Epithelial cell of proximal tubule (primary cell): ENCODE measurements at places on chromosomes 2 and 18. TPM values are rescaled to one million over a fixed set of nuclear protein-coding genes. Genes with fewer than 3 reads are reported as not detected.

DUSP11 gene
- total RNA-seq: 20.9 and 29.2 TPM in 2 replicates

MTCL1 gene
- total RNA-seq: 60.1 and 81.7 TPM in 2 replicates

DNA sequence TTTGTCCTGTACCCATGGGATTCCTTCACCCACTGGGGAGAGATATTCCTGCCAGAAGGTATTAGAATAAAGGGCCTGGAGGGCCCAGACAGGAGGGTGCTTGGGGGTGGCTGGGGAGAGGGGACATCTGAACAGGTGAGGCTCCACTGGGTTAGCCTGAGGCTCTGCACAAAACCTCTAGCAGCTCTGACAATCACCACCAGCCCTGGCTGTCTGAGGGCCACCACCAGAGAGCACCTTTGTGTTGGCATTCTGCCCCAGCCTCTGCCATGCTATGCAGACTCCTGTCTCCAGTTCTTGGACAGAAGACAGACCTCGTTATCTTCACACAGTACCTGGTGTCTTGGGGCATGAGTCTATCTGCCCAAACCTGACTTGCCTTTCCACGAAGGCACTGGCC, 25.3 kb downstream of the SLC16A14 start:
- DNase-seq: no peak

KIF1A gene
- 35.4 and 69.2 TPM in 2 replicates for total RNA-seq

DNA sequence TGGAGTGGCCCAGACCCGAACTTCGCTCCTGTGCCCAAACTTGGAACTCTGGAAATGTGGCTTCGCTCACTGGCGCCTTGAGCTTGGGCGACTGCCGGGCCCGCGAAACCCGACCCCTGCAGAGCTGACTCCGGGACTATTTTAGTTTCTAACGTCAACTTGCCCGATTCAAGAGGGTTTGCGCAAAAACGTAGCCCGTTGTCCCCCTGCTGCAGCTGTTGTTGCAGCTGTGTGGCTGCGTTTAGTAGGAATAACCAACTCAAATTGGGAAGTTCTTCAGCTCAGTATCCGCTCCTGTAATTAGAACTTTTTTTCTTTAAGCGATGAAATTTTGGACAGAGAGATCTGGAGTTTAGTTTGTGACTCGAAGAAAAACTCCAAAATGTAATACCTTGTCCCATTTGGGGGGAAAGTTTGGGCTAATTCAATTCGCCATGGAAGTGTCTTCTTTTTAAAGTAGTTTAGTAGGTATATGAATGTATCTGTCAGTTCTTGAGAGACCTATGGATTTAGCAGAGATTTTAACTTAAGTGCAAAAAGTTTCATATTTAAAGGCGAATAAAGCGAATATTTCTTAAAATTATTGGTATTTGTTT, 559 bp downstream of the MYL12A start:
- DNase-seq: no peak

GRCh38 chr18:13392899-13393298, 174.3 kb downstream of the LDLRAD4 start:
- DNase-seq: no peak

ST8SIA5 gene
- total RNA-seq: not detected in 2 replicates

BUB1 gene
- 57.2 and 85.9 TPM in 2 replicates for total RNA-seq

GRCh38 chr2:175034716-175035115, 29.5 kb upstream of the CHN1 start:
- DNase-seq: no peak

GRCh38 chr2:156023229-156023869, 309.2 kb downstream of the NR4A2 start:
- DNase-seq: no peak

- DNase-seq: no peak
Measured at GRCh38 chr2:11356764-11357163, 12.3 kb upstream of the ROCK2 start.

- no peak for DNase-seq
Measured at GRCh38 chr2:133748007-133748700, 179.9 kb upstream of the NCKAP5 start.

GRCh38 chr18:78771496-78772359, 207.9 kb upstream of the SALL3 start:
- DNase-seq: no peak

DNA sequence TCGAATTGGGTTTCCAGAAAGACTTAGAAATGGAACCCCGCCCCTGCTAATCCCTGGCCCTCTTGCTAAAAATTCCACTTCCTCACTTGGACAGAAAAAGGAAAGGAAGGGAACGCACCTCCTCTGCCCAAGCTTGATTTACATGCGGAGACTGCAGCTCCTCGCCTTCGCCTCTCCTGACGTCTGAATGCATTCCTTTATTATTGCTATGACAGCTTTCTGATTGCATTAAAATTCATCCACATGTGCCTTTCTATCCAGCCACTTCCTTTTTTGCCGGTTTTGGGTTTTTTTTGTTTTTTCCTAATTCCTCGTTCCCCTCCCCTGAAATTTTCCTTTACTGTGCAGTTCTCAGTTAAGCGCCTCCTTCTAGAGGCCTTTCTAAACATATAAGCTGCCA, 287.8 kb downstream of the CELF4 start:
- DNase-seq: no peak

DNA sequence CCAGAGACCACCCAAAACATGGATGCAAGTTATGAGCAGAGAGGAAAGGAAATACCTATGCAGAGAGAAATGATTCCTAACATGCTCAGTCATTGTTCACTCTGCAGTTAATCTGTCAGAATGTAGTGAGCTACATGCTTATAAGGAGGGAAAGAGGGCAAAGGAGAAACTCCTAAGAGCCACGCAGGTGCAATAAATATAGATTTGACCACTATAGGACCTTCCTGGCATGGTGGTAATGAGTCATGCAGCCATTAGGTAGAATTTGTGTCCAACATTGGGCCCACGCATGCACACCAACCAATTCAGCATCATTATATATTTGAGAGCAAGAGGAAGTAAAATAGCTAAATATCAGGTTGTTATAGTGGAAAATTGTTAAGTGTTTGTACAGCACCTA, 699.9 kb downstream of the DSC3 start:
- no peak for DNase-seq

KLHL14 gene
- 2.9 and 3.0 TPM in 2 replicates for total RNA-seq

DNA sequence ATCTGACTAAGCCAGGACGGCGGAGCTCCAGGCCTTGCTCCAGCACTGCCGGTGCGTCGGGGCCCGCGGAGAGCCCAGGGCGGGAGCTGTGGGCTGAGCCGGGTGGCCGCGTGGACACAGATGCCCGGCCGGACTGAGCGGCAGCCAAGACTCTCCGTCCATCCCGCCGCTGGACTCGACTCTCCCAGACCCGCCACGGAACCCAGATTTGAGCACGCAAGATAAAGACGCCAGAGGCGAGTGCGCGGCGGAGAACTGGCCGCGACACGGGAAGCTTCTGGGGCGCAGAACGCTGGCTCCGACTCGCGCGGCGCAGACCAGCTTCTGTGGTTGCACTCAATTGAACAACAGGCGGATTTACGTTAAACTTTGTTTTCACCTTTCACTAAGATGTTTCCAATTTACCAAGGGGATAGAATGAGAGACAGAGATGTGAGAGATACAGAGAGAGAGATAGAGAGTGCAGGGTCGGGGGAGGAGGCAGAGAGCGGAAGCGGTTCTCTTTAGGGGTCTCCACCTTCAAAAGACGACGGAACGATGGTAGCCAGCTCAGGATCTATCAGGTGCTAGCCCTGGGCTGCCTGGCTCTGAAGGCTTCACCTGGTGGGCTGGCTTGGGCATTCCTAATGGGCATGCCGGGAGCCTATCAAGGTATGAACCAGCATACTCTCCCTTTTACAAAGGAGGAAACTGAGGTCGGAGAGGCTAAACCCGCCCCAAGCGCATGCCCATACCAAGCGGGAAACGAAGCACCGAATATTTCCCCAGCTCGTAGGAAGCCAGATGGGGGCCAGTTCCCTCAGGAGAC, 10.4 kb upstream of the EN1 start:
- DNase-seq: no peak

DNA sequence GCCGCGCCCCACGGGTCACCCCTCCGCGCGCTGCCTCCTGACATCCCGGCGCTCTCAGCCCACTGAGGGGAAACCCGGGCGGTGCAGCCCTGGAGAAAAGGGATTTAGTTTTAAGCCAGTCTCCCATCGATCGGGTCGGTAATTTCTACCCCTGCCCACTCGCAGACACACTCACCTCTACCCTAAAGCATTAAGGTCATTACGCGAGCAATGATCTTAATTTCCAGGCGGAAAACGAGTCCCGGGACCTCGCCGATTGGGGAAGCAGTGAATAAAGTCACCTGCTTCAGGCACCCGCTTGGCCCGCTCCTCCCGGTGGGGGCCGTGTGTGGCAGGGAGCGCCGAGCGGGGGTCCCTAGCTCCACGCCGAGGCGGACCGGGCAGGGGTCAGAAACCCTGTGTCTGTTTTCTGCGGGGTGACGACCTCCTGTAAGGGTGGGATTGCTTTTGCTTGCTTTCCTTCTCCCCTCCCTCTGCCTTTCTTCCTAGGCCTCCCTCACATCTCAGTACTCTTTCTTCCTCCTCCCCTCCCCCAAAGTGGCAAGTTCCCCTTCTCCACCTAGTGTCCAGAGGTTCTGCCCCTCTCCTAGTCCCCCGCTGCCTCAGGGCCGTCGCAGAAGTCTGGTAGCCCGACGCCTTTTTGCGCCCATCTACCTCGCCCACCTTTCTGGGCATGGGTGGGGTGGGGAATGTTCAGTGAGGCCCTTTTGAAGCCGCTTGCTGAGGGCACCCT, 142.6 kb downstream of the MEIS1 start:
- DNase-seq: no peak

ASXL3 gene
- total RNA-seq: under 0.01 and 0.23 TPM in 2 replicates

DNA sequence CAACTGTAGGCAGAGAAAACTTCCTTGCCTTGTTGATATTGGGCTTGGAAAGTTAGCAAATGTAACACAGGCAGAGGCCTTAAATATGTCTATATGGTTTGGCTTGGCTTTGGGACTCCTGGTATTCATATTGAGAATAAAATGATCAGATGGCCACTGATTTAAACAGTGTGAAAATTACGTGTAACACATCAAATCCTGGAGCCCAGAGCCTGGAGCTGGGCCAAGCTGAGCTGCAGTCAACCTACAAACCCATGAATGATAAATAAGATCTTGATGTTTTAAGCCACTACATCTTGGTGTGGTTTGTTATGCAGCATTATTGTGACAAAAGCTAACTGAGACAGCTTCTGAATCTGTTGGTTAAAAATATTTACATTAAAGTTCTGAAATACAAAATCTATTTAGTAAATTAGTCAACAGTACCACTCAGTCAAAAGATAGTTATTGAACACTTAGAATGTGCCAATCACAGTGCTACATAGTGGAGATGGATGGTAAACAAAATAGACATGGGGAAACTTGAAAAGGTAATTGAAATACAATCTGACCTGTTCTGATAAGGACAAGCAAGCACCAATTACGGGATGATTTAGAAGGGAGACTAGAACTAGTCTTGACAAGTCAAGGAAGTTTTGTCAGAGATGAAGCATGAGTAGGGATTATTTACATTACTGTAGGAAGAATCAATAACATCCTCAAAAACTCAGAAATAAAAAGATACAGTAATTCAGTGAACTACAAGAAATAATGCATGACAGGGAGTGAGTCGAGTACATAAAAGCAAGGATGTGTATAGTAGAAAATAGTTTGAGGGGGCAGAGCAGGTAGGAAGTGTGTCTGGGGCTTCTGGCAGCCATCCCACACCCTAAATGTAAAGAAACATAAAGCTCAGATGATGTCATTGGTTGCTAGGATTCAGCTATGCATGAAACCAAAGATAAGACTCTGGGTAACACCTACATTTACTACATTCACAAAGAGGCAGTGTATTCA, 157.7 kb downstream of the HNMT start:
- DNase-seq: no peak

GRCh38 chr18:32975501-32975900, 202.7 kb upstream of the KLHL14 start:
- no peak for DNase-seq

DNA sequence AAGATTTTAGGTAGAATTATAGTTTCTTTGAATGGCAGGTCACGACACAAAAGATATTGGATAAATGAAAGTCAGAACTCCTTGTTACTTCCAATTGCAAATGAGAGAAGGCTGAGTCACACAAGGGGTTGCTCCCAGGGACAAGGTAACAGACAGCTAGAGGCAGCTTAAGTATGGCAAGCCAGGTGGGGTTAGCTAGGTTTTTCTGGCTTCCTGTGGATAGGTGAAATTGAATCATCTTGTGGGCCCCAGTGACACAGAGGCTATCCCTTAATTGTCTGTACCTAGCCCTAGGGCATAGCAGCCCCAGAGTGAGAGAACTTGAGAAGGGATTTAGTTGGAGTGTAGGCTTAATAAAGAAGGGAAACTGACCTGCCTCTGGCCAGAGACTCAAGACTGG, 407.7 kb upstream of the SLC8A1 start:
- no peak for DNase-seq

- no peak for DNase-seq
Measured at GRCh38 chr2:47010176-47010575, 94.6 kb upstream of the MCFD2 start.

CROCC2 gene
- total RNA-seq: not detected in 2 replicates

DNA sequence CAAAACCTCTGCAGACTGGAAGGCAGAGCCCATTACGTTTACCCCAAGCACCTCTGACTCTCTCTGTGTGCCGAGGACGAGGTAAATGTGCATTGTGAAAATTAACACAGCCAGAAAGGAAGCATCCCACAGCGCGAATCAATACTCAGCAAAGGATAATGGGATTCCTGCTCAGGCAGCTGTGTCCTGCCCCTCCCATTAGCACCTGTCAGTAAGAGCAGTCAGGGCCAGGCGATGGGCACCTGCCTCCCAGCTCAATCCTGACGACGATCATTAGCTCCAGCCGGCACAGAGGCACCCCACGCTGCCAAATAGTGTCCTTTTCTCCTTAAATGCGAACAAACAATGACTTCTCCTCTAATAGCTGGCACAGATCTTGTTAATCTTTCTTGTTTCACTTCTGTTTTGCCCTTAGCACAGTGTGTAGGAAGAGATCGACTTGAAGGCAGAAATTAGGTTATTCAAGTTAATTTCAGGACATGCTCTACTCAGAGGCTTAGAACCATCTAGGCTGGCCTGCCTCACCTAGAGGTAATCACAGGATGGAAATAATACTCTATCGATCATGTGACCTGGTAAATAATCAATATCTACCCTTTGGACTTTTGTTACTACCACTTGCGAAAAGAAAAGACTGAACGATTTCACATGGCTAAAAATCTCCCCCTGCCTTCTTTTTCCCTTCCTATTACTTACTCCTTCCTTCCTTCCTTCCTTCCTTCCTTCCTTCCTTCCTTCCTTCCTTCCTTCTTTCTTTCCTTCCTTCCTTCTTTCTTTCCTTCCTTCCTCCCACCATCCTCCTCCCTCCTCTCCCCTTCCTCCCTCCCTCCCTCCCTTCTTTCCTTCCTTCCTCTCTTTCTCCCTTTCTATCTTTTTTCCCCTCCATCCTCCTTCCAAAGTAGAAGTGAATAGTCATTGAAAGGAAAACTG, 487.9 kb upstream of the ID2 start:
- no peak for DNase-seq

PROC gene
- total RNA-seq: 0.17 and 0.29 TPM in 2 replicates

GRCh38 chr18:31093880-31094279, 8.3 kb downstream of the DSC2 start:
- DNase-seq: no peak
